ENCODE measurements at places on chromosomes 16 and 17.

- no peak for DNase-seq
Measured at GRCh38 chr16:29775742-29776408, 2.2 kb upstream of the ZG16 start.

DNA sequence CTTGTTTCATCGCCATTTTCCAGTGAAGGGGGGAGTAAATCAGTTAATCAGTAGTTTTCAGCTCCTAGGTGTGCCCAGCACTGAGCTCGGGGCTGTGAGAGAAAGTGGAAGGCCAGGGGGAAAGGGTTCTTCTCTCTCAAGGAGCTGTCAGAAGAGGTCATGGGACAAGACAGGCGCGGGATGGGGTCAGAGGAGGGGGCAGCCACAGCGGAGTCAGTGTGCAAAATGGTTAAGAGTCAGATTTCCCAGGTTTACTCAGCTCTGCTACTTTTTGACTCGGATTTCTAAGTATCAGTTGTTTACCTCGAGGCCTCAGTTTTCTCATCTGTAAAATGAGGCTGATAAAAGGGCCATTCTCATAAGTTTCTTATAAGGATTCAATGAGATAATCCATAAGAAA, 4.3 kb upstream of the XYLT1 start:
- no peak for DNase-seq

DNA sequence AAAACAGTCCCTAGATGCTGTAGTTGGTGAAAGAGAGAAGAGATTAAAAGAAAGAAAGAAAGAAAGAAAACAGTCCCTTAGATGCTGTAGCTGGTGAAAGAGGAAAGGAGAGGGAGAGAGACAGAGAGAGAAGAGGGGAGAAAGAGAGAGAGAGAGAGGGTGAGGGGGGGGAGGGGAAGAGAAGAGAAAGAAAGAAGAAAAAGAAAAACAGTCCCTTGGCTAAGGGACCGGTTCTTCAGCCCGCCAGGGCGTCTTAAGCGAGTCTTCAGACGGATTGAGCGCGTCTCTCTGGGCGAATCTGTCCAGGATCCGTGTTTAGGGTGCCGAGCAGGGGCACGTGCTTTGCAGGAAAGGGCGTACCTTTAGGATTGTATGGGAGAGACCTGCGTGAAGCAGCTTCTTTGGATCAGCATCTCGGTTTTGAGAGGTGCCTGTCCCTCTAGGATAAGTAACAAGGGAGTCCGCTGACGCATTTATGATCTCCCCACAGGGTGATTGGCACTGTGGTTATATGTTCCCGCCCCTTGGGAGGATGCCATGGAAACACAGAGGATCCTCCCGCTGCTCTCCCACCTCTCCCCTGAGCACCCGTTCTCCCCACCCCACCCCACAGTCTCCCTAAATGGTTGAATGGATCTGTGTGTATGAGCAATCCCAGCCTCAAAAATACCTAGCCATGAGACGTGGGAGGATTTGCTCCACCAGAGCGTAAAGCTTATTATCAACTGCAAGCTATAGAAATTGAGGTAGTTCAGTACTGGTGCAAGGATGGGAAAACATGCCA, 16.7 kb downstream of the GNGT2 start:
- peak; percentile 22 for DNase-seq

DNA sequence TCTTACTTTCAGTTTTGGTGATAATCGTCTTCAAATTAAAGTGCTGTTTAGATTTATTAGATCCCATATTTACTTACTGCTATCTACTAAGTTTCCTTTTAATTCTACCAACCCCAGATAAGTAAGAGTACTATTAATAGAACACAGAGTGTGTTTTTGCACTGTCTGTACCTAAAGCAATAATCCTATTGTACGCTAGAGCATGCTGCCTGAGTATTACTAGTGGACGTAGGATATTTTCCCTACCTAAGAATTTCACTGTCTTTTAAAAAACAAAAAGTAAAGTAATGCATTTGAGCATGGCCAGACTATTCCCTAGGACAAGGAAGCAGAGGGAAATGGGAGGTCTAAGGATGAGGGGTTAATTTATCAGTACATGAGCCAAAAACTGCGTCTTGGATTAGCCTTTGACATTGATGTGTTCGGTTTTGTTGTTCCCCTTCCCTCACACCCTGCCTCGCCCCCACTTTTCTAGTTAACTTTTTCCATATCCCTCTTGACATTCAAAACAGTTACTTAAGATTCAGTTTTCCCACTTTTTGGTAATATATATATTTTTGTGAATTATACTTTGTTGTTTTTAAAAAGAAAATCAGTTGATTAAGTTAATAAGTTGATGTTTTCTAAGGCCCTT, 56.8 kb downstream of the HLF start:
- no peak for DNase-seq

GRCh38 chr16:23469814-23470213, 16.8 kb upstream of the COG7 start:
- no peak for DNase-seq

GRCh38 chr16:66443269-66443652, 16.2 kb downstream of the BEAN1 start:
- no peak for DNase-seq

DNA sequence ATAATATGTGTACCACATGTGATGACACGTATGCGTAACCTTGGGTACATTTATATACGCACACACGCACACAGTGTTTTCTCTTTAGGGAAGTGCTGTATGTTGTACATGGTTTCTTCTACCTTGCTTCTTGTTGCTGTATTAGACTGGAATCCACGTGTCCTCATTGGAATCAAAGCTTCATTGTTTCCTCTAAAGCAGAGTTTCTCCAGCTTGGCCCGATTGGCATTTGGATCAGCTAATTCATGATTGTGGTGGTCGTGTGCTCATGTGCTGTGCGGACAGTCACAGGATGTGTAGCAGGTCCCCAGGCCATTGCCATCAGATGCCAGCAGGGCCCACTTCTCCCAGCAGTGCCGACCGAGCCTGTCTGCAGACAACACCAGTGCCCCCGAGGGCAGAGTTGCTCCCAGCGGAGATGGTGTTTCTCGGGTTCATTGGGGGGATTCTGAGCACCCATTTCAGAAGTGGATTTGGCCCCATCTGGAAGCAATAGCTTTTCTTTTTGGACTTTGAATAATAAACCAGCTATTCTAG, 148.4 kb downstream of the RPTOR start:
- no peak for DNase-seq

DNA sequence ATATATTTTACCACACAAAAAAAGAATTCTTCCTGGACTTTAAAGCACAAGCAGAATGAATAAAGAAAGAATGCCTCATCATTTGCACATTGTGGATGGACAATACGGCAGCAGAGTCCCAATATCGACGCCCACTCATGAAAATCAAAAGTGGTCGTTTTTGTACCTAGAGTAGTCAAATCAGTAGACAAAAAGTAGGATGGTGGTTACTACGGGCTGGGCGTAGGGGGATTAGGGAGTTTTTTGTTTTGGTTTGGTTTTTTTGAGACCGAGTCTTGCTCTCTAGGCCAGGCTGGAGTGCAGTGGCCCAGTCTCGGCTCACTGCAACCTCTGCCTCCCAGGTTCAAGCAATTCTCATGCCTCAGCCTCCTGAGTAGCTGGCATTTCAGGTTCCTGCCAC, 8.6 kb upstream of the CENPV start:
- no peak for DNase-seq

DNA sequence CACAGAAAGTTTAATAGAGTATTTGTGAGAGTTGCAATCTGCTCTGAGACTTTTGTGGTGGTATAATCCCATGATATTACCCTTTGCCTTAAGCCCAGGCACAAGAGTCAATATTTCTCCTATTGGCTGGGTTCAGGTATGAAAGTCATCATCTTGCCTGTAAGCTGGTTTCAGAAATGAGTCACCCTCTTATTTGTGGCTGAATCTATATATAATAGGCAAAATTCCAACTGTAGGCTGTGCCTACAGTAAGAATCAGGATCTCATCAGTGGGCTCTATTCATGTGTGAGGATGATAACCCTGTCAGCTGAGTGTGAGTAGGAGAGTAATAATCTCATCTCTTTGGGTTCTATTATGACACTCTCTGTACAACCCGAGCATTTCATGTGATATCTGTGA, 2103.1 kb downstream of the TP53TG3F start:
- no peak for DNase-seq

DNA sequence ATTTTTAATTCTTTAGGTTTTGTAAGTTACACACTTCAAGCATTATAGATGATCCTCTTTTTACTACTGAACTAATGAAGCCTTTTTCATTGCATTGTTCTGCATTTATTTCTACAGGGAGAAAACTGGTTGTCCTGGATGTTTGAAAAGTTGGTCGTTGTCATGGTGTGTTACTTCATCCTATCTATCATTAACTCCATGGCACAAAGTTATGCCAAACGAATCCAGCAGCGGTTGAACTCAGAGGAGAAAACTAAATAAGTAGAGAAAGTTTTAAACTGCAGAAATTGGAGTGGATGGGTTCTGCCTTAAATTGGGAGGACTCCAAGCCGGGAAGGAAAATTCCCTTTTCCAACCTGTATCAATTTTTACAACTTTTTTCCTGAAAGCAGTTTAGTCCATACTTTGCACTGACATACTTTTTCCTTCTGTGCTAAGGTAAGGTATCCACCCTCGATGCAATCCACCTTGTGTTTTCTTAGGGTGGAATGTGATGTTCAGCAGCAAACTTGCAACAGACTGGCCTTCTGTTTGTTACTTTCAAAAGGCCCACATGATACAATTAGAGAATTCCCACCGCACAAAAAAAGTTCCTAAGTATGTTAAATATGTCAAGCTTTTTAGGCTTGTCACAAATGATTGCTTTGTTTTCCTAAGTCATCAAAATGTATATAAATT, 53.0 kb downstream of the TUBD1 start:
- DNase-seq, result no peak

DNA sequence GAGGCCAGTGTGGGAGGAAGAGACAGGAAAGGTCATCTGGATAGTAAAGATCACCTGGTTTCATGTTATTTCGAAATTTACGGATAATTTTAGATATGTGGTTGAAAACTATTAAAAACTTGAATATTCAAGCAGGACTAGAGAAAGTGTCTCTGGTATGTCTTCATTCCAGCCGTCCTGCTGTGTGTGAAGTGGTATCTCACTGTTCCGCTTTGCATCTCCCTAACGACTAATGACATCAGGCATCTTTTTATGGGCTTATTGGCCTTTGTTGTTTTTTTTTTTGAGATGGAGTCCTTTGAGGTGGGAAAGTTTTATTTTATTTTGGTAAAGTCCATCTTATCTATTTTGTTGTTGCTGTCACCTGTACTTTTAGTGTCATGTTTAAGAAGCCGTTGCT, 214.4 kb upstream of the CHMP6 start:
- no peak for DNase-seq

DNA sequence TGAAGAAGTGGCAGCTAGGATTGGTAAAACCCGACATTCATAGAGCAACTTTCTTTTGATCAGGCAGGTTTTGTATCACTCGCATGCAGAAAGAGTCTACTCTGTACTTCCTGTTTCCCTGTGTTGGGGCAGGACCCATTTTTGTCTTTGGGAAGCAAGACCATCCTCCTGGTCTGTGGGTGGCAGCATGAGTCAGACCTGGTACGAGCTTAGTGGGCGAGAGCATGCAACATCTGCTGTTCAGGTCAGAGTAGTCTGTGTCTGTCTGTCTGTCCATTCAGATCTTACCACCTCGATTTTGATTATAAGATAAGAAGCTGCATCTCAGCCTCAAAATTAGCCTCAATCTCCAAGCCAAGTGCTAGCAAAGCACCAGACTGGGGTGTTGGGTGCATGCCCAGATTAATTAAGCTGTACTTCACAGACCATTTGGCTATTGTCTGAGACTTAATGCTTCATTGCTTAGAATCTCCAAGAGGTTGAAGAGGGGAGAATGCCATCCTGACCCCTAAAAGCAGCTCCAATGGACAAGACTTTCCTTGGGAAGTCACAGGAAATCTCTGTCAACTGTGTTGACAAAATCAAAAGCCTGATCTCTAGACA, 110.9 kb downstream of the XYLT1 start:
- DNase-seq, result no peak

DNA sequence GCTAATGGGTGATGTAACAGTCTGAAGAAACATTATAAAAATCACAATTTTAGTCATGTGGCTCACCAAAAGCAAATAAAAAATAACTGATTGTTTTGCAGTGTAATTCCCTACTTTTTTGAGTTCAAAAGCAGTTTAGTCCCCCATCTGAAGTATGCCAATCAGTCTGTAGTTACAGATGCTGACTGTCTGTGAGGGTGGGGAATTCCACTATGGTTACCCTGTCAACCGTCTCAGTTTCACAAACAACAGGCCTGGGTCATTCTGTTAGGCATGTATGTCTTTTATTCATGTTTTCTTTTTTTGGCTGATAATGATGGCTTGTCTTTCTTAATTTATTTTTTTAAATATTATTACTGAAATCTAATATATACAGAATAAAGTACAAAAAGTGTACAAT, 69.3 kb downstream of the STXBP4 start:
- DNase-seq, result no peak

Measured in glomerular endothelial cell (primary cell).